AG10803 (cell line): ENCODE measurements at places on chromosomes 4 and X.

GRCh38 chr4:160969925-160970324, 1193.9 kb downstream of the FSTL5 start:
- no peak for DNase-seq

- DNase-seq = no peak
Observed at GRCh38 chrX:113391875-113392274, 551.2 kb upstream of the AMOT start.

GRCh38 chrX:153321381-153322124, at the start of gene PNMA6F:
Gene PNMA6F, minus strand, starts transcription at chrX:153321767. Its CDS starts 1,093 bp downstream, at chrX:153320674.
- DNase-seq = no peak

GRCh38 chr4:85423431-85423830, 51.5 kb upstream of the ARHGAP24 start:
- peak; percentile 9 for DNase-seq

GRCh38 chr4:34643476-34643875, 1600.8 kb downstream of the ARAP2 start:
- DNase-seq = no peak

DNA sequence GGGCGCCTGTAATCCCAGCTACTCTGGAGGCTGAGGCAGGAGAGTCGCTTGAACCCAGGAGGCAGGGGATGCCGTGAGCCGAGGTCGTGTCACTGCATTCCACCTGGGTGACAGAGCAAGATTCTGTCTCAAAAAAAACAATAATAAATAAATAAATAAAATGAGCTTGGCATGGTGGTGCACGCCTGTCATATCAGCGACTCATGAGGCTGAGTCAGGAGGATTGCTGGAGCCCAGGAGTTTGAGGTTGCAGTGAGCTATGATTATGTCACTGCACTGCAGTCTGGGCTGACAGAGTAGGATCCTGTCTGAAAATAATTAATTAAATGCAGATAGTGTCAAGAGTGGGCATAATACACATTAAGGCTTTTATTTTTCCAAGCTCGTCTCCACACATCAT, 77.5 kb downstream of the DHRSX start:
- DNase-seq = peak; percentile 16

- no peak for DNase-seq
Observed at GRCh38 chrX:17247144-17247543, 127.9 kb upstream of the NHS start.

- no peak for DNase-seq
Observed at GRCh38 chr4:140187316-140187695, 33.3 kb upstream of the MAML3 start.

GRCh38 chr4:170089668-170090351, at the start of gene AADAT:
Gene AADAT, minus strand, starts transcription at chr4:170089956. Its CDS starts 266 bp downstream, at chr4:170089690.
- DNase-seq = peak; percentile 74

GRCh38 chr4:84855774-84856173, 110.7 kb downstream of the WDFY3 start:
- DNase-seq = no peak

GRCh38 chrX:67725471-67725870, 181.7 kb downstream of the AR start:
- peak; percentile 42 for DNase-seq

- peak; percentile 56 for DNase-seq
Observed at GRCh38 chrX:48918643-48919340, at the start of gene PIM2. Gene PIM2, minus strand, starts transcription at chrX:48919024. Its CDS starts 190 bp downstream, at chrX:48918834.

DNA sequence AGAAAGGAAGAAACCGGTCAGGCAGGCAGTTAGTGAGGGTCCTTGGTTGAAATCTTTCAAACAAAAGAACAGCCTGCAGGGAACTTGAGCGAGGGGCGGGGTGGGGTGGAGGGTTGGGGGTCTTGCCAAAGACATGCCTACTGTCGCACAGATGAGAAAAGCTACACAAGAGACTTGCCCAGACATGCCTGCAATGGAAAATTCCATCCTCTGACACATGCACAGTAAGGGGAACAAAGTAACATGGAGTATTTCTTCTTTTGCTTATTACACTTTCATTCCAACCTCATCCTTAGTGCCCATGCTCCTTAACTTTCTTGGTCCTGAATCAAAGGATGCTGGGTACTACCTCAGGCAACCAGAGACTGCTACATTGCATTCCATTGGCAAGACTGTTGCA, 1491.2 kb downstream of the STIM2 start:
- DNase-seq = no peak

DNA sequence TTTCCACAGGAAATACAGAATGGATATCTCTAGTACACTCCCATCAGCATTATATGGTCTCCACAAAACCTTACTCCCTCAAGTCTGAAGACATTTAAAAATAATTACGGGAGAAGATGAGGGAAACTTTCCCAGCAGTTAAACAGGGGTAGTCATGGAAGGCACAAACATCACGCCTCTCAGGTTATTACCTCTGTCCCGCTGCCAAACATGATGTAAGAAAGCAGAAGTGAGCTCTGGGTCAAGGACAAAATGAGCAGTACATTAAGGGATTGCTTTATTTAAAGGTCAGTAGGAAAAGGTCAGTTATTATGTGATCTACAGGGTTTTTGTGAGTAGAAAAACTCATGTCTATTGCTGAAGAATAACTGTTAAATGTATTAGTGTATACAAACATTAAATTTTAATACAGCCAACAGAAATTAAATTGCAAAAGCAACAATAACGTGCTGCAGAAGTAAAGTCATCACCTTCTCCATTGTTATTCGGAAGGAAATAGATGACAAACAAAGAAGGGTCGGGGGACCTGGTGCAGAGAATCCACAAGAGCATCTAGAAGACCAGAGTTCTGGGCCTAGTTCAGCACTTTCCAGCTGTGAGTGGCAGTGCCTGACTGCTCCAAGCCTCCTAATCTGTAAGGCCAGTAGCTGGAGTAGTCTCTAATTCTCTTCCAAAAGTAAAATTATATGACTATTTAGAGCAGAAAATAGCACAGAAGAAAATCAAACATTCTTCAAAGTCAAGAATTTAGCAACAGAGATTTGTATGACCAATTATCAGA, 171.2 kb downstream of the PPP3CA start:
- DNase-seq = no peak

- no peak for DNase-seq
Observed at GRCh38 chr4:25792876-25793275, 69.9 kb downstream of the SEL1L3 start.

GRCh38 chr4:184529283-184529682, 54.9 kb upstream of the IRF2 start:
- no peak for DNase-seq

- DNase-seq = peak; percentile 91
Observed at GRCh38 chr4:53196882-53197771, 168.7 kb downstream of the SCFD2 start.

GRCh38 chrX:7235071-7235470, 87.1 kb upstream of the PUDP start:
- peak; percentile 29 for DNase-seq

GRCh38 chr4:123588631-123589241, 192.1 kb downstream of the SPRY1 start:
- DNase-seq = peak; percentile 61

GRCh38 chrX:55006827-55007621, 6.9 kb downstream of the APEX2 start:
- DNase-seq = no peak

DNA sequence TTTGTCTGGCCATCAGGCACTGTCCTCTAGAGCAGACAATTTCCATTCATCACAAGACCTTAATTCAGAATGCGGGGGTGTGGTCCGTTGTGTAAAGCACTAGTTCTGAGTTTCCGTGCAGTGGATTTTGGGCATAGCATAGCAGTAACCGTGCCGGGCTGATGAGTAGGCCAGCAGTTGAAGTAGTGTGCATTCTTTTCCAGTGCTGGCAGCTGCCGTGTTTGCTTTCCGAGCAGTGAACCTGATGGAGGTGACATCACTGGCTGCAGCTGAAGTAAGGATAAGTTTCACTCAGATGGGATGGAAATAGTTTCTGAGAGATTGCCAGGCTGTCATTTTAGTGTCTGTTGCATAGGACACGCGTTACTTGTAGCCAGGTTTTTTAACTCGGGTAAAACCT, 107.0 kb upstream of the STIM2 start:
- no peak for DNase-seq

DNA sequence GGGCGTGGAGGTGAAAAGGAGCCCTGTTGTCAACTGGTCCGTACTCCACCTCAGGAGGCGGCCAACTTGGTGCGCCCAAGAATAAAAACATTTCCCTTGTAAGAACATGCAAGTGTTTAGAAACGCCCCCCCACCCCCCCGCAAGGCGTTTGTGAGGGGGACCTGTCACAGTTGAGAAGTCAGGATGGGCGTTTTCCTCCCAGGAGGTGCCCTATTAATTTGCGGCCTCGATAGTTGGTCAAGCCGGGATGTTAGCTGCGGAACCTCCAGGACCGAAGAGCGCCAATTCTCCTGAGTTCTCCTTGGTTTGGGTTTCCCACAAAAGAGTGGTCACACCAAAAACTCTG, 651 bp upstream of the SAP30 start:
- DNase-seq = no peak

DNA sequence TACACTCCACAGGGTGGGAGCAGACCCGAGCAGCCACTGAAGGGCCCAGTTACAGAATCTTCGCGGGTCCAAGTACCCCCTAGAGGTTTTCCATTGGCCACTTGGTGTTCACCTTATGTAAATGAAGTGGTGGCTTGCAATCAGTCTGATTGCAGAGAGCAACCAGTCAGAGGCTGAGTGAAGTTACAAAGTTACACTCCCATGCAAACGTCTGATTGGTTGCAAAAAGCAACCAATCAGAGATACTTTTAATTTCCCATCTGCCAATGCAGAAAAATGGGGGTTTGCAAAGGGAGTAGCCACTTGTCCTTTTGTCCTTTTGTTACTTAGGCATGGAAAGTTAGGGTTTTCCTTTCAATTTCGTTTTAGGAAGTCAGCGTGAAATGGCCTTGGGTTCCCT, 27.0 kb upstream of the NKAP start:
- no peak for DNase-seq

DNA sequence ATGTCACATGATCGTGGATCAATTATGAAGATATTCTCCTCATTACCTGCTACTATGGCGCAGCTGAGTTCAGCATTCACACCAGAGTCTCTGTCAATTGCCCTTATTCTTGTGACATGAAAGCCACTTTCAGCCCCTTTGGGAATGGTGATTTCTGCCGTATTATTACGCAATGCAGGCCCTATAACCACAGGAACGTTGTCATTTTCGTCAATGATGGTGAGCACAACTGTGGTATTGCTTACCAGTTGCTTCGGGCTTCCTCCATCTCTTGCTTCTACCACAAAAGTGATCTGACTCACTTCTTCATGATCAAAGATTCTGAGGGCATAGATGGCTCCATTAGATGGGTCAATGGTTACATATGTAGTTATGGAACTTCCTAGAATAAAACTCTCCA, 2.1 kb downstream of the PCDH18 start:
- DNase-seq = peak; percentile 91

DNA sequence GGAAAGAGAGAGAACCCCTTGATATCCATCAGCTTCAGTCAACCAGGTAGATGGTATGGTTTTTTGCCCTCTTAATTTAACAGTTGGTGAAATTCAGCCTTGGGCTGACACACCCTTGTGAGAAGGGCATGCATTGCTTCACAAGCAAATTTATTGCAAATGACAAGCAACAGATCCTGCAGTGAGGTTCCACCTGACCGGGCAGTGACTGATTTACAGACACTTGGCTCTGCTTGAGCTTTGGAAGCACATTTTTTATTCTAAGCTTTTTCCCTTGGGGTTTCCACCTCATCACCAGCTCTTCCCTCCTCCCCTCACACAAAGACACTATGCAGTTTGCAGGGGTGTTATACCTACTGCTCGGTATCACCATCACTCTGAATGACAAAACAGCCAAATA, 28.3 kb upstream of the SERTM2 start:
- no peak for DNase-seq

- DNase-seq = no peak
Observed at GRCh38 chr4:169716677-169717076, 41.1 kb downstream of the HPF1 start.

DNA sequence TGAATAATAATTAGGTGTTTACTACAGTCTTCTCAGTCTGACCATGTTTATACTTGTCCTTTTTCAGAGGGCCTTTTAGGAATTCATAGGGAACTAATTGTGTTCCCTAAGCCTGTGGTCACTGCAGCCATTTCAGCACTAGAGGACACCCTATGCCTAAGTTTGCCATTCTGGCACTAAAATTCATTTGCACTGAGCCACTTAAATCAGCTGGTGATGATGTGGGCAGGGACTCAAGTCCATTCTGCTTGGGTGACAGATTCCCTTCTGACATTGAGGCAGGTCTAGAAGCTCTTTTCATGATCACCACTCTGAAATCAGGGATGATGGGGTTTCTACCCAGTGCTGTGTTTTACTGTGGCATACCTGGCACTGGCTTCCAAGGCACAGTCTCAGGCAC, 1178.9 kb upstream of the DIAPH2 start:
- DNase-seq = no peak

- DNase-seq = no peak
Observed at GRCh38 chr4:92952426-92952825, 648.7 kb downstream of the GRID2 start.

- DNase-seq = peak; percentile 26
Observed at GRCh38 chr4:147123146-147123545, 177.5 kb upstream of the TTC29 start.

DNA sequence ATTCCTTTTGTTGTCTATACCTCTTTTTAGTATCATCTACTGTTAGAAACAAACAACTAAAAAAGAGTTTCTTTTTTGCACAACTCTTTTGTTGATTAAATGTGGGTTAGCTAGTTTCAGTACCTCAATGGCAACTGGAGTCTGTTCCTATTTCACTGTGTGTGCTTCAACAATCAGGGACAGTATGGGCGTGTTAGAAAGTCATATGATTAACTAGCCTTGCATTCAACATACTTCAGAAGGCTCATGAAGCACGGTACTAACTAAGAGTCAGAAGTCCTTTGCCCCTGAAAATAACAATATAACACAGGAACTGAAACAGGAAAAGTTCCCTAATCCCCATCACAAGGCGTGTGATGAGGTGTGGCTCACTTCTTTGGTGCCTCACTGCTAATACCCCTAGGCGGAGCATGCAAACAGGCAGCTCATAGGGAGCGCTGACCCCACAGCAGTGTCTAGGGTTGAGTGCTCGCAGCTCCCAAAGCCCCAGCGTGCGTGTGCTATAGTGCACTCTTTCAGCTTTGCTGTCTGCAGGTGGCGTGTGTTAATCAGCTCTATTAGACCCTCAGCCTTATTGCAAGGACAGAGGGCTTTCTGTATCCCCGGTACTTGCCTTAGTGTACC, 203.1 kb upstream of the NDST3 start:
- no peak for DNase-seq

DNA sequence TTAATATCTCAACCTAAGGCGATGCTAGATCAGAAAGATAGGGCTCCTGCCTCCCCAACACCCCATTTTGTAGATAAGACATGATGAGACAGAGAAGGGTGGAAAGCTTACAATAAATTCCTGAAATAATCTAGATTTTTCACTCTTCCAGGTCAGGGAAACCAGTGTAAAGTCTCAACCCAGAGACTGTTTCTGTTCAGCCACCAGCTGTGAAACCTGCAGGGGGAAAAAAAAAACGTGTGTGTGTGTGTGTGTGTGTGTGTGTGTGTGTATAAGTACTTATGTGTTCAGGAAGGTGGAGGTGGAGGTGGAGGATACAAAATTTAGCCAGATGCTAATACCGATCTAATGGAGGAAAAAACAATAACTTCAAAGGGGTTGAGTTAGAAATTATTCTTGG, 773 bp upstream of the ITM2A start:
- DNase-seq = no peak
